ENCODE measurements at places on chromosomes 4 and X.

DNA sequence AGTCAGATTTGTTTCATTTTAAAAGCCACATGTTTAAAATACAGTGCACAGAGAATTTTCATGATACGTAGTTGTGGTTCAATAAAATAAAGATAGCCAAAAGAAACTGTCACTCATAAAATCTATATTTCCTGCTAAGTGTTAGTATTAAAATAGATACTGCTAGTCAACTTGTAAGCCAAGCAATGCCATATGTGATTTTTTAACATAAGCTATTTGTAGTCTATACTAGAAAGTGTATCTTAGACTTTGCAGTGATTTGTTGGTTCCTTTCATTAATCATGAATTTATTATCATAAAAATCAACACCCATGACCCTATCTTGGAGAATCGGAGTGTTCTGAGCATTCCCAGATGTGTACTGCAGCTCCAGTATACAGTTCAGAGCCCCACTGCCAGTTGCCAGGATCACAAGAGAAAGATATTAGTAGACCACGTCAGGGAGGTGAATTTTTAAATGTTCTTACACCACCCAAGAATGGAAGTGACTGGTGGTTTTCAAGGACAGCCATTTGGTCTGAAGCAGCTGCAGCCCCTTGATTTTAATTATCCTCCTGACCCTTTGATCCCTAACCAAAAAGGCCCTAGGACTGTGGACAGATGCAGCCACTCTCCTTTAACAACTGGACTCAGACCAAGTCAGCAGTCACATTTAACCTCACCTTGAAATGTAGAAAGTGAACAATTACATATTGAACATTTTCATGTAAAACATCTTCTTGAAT lies 163.1 kb downstream of the PALLD start:
- no peak for DNase-seq

- no peak for DNase-seq
These were observed 10.9 kb downstream of the DLG3 start for GRCh38 chrX:70455366-70456202.

DNA sequence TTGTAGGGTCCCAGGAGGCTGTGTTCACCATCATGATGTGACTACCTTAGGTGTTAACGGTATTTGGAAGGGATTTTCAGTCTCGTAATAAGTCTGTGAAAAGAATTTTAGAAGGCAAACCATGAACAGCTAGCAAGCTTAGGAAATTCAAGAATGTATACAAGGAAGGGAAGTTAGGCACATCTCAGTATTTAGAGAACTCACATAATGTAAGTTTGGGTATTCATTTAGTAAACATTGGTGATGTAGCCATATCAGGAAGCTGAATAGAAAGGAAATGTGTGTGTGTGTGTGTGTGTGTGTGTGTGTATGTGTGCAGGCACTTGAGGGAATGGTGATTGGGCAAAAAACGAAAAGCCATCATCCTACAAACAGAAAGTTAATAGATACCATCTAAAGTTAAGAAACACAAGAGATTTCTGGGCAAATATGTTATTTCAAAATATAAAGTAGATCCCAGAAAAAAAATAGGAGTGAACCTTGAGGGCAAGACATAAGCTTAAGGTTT lies 34.7 kb upstream of the PRKX start:
- DNase-seq = no peak

GRCh38 chr4:13292372-13292771 lies 191.8 kb downstream of the RAB28 start:
- no peak for DNase-seq

DNA sequence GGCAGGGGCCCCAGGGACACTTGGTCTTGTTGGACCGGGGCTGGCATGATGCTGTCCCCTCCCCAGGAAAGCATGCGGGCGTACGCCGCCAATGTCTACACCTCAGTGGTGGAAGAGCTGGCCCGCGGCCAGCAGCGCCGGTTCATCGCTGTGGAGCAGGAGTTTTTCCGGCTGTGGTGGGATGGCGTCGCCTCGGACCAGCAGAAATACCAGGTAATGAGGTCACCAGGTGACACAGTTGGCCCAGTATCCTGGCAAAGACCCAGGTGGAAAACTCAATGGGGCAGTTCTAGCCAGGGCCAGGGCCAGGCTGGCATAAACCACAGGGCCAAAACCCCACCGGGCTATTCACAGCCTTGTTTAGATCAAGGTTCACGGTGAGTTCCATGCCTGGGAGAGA lies 1.5 kb downstream of the MAN2B2 start:
- DNase-seq = no peak

- no peak for DNase-seq
These were observed 25.2 kb upstream of the PLAC1 start for GRCh38 chrX:134683351-134684005.

- DNase-seq = no peak
These were observed 743.5 kb upstream of the MAGEB2 start for GRCh38 chrX:29471829-29472228.

Data from CD4-positive, alpha-beta T cell treated with Interferon gamma for 1 hour (primary cell).